ENCODE measurements at places on chromosomes 11 and 22.

- no peak for DNase-seq
Measured at GRCh38 chr11:74683279-74683871, 47.9 kb downstream of the CHRDL2 start.

DNA sequence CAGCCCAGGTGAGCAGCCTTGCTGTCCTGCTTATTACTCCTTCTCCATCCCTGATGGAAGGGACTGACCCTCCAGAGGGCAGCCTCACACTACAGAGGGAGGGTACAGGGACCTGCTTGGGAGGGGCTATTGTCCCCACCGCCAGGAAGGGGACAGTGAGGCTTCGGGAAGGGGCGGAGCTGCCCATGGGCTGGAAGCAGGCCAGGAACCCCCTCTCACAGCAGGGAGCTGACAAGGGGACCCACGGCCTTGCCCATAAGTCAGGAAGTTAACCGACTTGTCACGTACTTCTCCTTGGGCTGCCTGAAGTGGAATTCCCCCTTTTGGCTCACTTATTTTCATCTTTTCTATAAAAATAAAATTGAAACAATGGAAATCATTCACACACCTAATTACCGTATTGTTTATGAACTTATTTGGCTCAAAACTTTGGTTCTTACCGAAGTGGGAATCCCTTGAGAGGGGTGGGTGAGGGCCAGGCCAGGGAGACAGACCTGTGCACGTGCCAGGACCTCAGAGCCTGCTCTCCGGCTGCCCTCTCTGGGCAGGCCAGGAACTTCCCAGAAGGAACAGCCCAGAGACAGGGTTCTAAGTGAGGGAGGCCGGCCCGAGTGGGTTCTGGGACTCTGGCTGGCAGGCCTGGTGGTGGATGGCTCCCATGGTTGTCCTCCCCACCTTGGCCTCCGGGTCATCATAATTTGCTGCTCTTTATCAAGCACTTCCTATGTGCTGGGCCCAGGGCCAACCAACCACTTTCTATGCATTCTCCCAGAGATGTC is 5.8 kb downstream of the MGAT3 start:
- no peak for DNase-seq

GRCh38 chr11:112100462-112100861 is 13.8 kb downstream of the SDHD start:
- no peak for DNase-seq

- DNase-seq: no peak
Measured at GRCh38 chr11:73203322-73203721, 14.8 kb upstream of the P2RY2 start.

DNA sequence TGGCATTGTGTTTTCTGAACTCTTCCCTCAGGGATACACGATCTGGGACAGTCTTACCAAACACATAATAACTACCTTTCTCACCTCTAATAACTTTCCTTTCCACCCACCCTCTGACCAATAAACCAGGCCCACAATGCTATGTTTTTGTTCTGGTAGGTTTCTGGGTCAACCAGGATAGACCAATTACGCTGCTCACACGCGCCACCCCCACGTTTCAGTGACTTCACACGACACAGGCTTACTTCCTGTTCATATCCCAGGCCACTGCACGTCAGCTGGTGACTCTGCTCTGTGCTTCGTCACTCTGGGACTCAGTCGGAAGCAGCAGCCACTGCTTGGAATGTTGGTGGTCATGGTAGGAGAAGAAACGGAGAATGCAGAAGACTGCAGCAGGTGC is 2.5 kb downstream of the KRTAP5-4 start:
- no peak for DNase-seq

DNA sequence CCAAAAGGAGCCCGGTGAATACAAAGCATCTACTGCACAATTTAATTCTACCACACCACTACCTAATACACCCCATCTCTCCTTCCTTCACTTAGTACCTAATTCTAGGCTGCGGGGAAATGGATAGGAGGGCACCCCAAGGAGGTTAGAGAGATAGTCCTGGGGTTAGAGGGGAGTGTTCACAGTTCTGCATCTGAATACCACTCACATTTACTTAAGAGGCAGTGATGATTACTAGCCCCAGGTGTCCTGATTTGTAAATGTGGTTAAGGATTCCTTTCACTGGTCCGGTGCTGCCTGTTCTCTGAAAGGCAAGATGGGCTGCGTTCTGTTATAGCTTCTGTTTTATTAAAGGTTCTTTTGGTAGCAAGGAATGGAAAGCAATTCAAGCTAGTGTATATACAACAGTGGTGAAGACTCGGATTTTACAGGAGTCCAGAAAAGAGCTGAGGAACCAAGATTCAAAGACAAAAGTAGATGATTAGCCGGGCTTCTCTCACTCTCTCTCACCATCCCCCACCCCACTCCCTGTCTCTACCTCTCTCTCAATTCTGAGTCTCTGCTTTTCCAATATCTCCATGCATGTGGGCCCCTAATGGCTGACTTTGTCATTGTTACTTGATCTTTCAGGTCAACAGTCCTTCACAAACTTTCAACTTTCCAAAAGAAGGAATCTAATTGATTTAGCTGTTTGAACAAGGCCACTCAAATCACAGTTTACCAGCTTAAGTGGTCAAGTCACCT is 8.7 kb upstream of the KCNA4 start:
- DNase-seq: no peak

GRCh38 chr11:47225552-47226400 is 11.0 kb downstream of the DDB2 start:
- no peak for DNase-seq

DNA sequence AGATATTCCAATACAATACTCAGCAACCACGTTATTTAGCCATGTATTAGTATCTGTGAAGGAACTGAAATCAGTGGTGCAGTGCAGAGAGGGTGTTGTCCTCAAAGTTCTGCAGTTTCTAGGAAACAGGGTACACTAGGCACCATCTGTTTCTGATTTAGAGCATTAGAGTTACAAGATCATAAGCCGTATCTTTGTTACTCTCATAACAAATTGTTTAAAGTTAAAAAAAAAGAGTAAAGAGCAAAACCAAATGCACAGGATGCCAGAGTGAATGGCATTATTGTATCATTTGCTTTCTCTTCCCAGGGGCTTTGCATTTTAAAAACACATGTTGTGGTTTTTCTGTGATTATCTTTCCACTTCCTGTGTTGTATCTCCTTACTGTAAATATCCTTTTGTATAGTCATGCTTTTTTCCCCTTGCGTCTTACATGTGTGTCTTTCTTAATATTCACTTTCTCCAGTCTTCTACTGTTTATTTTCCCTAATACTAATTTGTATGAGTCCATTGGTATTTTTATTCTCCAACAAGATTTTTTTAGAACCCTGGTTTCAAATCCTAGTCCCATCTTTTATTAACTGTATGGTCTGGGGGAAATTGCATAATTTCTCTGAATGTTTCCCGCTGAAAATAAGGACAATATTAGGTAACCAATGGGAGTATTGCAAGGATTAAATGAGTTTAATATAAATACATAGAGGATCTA is 15.2 kb upstream of the NUP160 start:
- DNase-seq: no peak

DNA sequence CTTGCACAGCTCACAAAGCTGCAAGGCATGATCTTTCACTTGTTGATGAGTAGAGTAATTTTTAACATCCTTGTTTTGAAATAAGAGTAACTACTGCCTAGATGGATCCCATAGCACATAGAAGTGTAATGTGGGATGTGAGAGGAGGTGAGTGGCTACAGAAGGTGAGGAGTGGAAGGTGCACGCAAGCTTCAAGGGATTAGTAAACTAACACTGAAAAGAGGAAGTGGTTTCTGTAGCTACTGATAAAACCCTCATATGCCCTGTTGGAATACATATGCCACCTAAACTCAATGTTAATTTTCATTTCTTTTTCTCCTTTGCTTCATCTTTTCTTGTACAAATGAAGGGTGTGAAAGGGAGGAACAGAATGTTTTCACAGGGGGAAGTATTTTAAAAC is 22.0 kb upstream of the CTSC start:
- DNase-seq: no peak

DNA sequence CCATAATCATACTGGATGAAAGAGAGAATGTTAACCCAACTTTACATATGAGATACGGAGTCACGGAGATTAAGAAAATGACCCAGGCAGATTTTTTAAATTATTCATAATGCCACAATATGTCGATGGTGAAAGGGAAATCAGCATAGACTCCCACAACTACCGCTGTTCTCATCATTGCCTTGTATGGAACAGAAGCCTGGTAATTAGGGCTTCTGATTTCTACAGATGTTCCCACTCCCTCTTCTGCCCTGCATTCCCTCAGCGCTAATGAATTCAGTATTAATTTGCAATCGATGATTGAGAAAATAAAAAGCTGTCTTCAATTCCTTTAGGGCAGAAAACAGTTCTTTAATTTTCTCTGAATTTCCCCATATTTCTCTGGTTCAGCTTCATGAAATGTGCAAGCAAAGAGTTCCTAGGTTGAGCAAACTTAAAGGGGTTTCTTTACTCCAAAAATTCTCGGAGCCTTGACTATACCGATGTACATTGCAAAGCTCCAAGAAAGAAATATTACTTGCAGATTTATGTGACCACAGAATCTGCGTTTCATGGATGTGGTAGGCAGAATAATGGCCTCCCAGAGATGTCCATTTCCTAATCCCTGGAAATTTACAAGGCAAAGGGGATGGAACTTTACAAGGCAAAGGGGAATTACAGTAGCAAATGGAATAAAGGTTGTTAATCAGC is 134.9 kb upstream of the ZC3H12C start:
- no peak for DNase-seq

DNA sequence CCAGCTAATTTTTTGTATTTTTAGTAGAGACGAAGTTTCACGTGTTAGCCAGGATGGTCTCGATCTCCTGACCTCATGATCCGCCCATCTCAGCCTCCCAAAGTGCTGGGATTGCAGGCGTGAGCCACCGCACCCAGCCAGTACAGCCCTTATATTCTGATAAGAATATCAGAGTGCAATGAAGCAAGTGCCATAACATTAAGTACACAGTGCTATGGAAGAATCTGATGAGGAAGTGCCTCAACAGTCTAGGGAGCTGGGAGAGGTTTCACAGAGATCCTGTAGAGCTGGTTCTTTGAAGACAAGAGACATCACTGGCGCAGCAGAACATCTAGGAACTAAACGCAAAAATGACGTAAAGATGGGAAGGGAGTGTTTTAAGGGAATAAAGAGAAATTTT is 2.1 kb downstream of the RTCB start:
- no peak for DNase-seq

DNA sequence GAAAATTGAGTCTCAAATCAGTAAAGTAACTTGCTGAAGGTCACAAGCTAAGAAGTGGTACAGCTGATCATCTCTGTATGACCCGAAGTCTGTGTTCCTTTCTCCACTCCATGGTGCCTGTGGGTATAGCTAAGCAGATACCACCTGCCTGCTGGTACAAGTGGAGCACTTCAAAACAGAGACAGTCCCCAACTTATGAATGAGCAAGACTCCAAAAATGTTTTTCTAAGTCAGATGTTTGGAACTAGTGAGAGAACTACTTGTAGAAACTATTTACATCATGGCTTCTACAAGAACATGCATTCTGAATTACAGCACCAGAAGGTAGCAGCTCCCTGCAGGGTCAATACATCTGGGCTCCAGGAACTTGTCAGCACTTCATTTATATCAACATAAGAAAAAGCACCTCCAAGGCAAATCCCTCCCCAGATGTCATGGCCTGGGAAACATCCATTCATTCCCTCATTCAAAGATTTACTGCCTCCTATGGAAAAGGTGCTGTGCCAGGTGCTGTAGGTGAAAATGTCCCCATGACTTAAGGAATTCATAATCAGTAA is 94.7 kb downstream of the SERGEF start:
- no peak for DNase-seq

DNA sequence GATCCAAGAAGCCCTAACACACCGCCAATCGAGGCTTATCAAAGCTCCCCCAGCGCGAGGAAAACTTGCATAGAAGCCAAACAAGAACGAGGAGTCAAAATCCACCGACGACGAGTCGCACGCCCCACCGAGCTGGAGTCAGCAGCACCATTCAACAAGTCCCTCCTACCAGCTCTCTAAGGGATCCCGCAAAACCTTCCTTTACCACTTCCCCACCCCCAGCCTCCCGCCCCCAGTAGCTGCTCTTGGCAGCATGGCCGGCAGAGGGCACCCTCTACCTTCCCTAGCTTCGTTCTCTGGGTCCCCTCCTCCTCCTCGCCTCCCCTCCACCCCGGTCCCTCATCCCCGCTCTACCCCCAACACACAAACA is 1.4 kb downstream of the BDNF start:
- DNase-seq: no peak

- no peak for DNase-seq
Measured at GRCh38 chr11:61142424-61142823, 18.8 kb downstream of the VPS37C start.

DNA sequence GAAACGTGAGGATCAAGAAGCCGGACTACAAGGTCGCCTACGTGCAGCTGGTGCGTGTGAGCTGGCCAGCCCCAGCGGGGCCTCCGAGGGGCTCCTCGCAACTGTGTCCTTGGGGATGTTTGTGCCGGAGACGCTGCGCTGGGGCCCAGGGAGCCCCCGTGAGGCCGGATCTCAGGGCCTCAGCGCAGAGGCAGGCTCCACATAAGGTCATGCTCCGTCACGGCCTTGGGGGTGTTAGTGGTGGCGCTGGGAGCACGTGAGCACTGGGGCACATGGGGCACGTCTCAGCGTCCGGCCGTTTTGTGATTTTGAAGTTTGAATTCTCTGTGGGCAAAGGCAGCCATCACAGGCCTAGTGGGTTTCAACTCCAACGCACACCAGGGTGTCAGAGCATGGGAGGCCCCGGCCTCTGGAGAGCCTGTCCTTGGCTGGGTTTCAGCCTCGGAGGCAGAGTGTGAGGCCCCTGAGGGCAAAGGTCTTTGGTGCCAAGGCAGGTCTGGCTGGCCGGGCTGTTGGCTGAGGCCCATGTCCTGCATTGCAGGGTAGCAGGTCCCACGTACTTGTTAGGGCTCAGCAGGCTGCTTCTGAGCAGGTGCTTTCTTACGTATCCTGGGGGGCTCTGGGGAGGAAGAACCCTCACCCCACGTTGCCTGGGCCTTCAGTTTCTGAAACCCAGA is 5.8 kb downstream of the MRPL23 start:
- DNase-seq: no peak

DNA sequence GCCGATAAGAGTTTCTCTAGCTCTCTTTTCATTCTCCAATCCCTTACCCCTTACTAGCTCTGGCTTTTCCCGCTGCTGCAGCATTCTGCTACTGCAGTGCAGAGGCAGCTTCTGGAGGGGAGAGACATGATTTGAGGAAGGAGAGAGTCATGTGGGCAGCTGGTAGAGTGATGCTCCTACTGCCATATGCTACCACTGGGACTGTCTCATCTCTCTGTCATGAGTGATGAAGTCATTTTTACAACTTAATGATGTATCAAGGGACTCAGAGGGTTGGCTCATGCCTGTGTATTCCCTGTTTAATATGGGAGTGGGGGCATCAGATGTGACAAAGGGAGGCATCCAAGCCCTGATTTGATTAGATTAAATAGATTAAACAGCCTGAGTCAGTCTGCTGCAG is 11.3 kb downstream of the SLC17A6 start:
- no peak for DNase-seq

- DNase-seq: no peak
Measured at GRCh38 chr22:49545606-49546005, 282.1 kb downstream of the BRD1 start.

GRCh38 chr11:2118677-2119076 is 20.5 kb downstream of the IGF2 start:
- no peak for DNase-seq

- no peak for DNase-seq
Measured at GRCh38 chr22:21904250-21904789, 36.9 kb upstream of the MAPK1 start.

GRCh38 chr11:67466962-67467771 is 1.9 kb downstream of the TMEM134 start:
- DNase-seq: no peak

Measured in GM12892 (cell line).